GM23248 (cell line): ENCODE measurements at places on chromosomes 1 and 21. TPM values are rescaled to one million over a fixed set of nuclear protein-coding genes. Genes with fewer than 3 reads are reported as not detected.

GRCh38 chr1:218600968-218601367, 255.8 kb downstream of the TGFB2 start:
- DNase-seq, result no peak
- H3K36me3 ChIP-seq, result no peaks in the 10 kb centered on the region
- H3K4me1 ChIP-seq, result no peaks in the 10 kb centered on the region
- H3K4me3 ChIP-seq, result no peak overlapping the region

GRCh38 chr1:61270761-61271411, 188.5 kb downstream of the NFIA start:
- no peak overlapping the region for H3K4me3 ChIP-seq
- no peak overlapping the region for H3K27ac ChIP-seq
- H3K27me3 ChIP-seq, result no peaks in the 10 kb centered on the region
- no peak for DNase-seq

GRCh38 chr1:203039609-203040512, 13.6 kb downstream of the PPFIA4 start:
- peaks cover 38% of the 10 kb centered on the region for H3K4me1 ChIP-seq
- no peak overlapping the region for H3K4me3 ChIP-seq
- no peak overlapping the region for H3K27ac ChIP-seq
- H3K36me3 ChIP-seq, result no peaks in the 10 kb centered on the region

Gene DMRTA2
- total RNA-seq, result not detected in 2 replicates

DNA sequence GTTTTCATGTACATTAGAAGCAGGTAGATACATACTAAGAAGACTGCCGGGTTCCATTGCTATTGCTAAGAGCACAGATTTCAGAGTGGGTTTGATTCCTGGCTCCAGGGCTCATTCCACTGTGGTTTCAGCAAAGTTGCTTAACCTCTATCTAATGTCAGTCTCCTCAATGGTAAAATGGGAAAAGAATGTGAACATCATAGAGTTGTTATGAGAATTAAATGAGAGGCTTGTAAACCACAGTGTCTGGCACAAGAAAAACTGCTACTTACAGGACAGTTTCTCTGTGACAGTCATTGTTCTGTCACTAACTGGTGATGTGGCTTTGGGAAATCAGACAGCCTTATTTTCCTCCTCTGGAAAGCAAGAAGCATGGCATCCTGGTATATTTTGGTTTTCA, 10.7 kb upstream of the PLXNA2 start:
- peaks cover 50% of the 10 kb centered on the region for H3K27me3 ChIP-seq
- no peaks in the 10 kb centered on the region for H3K36me3 ChIP-seq
- peak; percentile 84 for DNase-seq

GRCh38 chr21:41678016-41678923, 88.6 kb downstream of the RIPK4 start:
- H3K4me1 ChIP-seq, result peaks cover 9% of the 10 kb centered on the region
- no peaks in the 10 kb centered on the region for H3K36me3 ChIP-seq
- no peaks in the 10 kb centered on the region for H3K27me3 ChIP-seq
- H3K4me3 ChIP-seq, result no peak overlapping the region
- peak; percentile 32 for DNase-seq

GRCh38 chr1:237999426-238000052, 108.8 kb upstream of the ZP4 start:
- no peak overlapping the region for H3K27ac ChIP-seq
- H3K4me3 ChIP-seq, result no peak overlapping the region
- no peaks in the 10 kb centered on the region for H3K36me3 ChIP-seq
- H3K4me1 ChIP-seq, result no peaks in the 10 kb centered on the region
- no peaks in the 10 kb centered on the region for H3K27me3 ChIP-seq

DNA sequence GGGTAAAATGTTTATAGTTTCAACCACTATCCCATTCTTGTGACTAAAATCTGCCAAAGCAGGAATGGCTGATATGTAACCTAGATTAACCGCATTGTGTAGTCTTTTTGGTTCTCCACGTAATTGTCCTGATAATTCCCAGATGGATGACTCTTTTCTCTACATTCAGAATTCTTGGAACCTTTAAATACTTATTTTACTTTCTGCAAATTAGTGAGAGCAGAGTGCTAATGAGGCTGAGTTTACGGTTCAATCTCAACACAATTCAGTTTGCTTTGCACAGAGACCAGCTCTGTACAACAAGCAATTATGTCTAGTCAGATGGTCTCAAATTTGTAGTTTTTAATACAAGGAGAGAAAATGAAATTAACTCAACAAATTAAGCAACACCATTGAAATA, 9.1 kb downstream of the CRB1 start:
- H3K36me3 ChIP-seq, result no peaks in the 10 kb centered on the region
- 0 out of 2 replicates have a peak, but pooled peaks cover 7% of the 10 kb centered on the region for H3K4me1 ChIP-seq
- H3K4me3 ChIP-seq, result no peak overlapping the region
- H3K27ac ChIP-seq, result no peak overlapping the region
- H3K27me3 ChIP-seq, result no peaks in the 10 kb centered on the region

Gene KIF26B
- total RNA-seq, result 7.8 and 8.0 TPM in 2 replicates

Gene OR2T12
- not detected in 2 replicates for total RNA-seq

- H3K36me3 ChIP-seq, result no peaks in the 10 kb centered on the region
- H3K27me3 ChIP-seq, result peaks cover 28% of the 10 kb centered on the region
- DNase-seq, result no peak
- H3K27ac ChIP-seq, result no peak overlapping the region
- no peak overlapping the region for H3K4me3 ChIP-seq
These were observed 87.0 kb upstream of the ADAR start for GRCh38 chr1:154694995-154695394.

DNA sequence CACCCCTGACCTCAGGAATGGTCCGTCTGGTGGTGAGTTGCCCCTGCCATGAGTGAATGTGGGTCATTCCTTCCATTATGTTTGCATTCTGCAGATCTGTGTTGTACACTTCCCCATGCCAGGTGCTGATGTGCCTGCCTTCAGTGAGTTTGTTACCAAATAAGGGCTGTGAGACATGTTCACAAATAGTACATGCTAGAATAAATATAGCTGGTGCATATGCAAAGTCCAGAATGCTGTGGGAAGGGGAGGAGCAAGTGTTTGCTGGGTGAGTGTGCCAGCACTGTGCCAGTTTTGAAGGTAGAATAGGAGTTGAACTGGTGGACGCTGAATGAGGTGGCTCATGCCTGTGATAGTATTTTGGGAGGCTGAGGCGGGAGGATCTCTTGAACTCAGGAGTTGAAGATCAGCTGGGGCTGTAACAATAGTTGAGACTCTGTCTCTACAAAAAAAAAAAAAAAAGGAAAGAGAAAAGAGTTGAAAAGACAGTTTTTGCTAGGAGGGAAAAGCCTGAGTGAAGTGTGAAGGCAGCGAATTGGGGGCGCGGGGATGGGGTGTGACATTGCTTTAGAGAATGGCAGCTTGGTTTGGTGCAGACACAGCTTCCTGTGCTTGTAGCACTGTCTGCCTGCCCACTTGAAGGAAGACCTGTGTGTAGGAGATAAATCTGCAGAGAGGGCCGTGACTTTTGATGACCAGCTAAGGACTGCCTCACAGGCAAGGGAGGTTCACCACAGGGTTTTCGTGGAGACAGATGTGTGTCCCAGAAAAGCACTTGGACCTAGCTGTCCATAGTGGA, 61.1 kb downstream of the LGR6 start:
- H3K36me3 ChIP-seq, result no peaks in the 10 kb centered on the region
- DNase-seq, result no peak
- no peak overlapping the region for H3K4me3 ChIP-seq
- H3K27ac ChIP-seq, result no peak overlapping the region
- H3K27me3 ChIP-seq, result peaks cover 63% of the 10 kb centered on the region
- H3K4me1 ChIP-seq, result peaks cover 5% of the 10 kb centered on the region; the same call in 1 of the 2 replicates

Gene CFHR1
- not detected in 2 replicates for total RNA-seq

Gene PIGV
- total RNA-seq, result 28.9 and 31.0 TPM in 2 replicates

DNA sequence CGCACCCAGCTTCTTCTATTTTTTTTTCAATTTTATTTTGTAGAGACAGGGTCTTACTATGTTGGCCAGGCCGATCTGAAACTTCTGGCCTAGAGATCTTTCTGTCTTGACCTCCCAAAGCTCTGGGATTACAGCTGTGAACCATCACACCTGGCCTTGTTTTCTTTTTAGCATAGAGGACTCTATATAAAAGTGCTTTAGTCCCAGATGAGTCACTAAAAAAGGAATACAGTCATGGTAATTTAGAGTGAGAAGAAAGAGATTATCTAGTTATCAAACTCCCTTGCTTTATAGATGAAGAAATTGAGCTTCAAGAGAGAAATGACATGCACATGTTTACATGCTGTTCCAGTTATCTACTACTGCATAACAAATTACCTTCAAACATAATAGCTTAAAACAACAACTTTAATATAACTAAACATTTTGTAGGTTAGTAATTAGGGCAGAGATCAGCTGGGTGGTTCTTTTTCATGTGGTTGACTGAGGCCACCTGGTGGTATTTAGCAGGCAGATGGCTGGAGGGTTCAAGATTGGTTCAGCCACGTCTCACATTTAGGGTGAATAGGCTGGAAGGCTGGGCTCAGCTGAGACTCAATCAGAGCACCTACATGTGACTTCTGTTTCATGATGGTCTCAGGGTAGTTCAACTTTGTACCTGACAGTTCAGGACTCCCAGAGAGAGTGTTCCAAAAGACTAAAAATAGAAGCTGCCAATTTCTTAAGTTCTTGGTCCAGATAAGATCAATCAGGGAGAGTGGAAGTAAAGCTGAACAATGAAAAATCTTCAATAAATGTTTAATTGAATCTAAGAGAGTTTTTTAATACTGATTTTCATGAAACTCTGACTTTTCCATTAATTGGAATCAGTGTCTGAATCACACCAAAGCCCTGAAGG, 16.9 kb upstream of the MTF2 start:
- peak; percentile 61 for DNase-seq
- no peaks in the 10 kb centered on the region for H3K36me3 ChIP-seq
- peaks cover 10% of the 10 kb centered on the region for H3K27me3 ChIP-seq
- H3K4me3 ChIP-seq, result no peak overlapping the region

Gene FCMR
- 1.2 TPM in 1 of 2 replicates, not detected in the other for total RNA-seq

Gene SH2D1B
- total RNA-seq, result not detected in 2 replicates

GRCh38 chr1:206955476-206956451, 9.5 kb upstream of the PIGR start:
- H3K27me3 ChIP-seq, result peaks cover 11% of the 10 kb centered on the region
- peak; percentile 57 for DNase-seq
- no peak overlapping the region for H3K27ac ChIP-seq
- H3K4me1 ChIP-seq, result no peaks in the 10 kb centered on the region
